ENCODE measurements at places on chromosomes 3 and 15.

GRCh38 chr15:76954744-76955143, 23.2 kb downstream of the RCN2 start:
- DNase-seq = peak; percentile 24

- DNase-seq = peak; percentile 1
Measured at GRCh38 chr3:59006634-59007517, 42.9 kb downstream of the CFAP20DC start.

- peak; percentile 48 for DNase-seq
Measured at GRCh38 chr3:125281381-125281780, 68.8 kb upstream of the SLC12A8 start.

DNA sequence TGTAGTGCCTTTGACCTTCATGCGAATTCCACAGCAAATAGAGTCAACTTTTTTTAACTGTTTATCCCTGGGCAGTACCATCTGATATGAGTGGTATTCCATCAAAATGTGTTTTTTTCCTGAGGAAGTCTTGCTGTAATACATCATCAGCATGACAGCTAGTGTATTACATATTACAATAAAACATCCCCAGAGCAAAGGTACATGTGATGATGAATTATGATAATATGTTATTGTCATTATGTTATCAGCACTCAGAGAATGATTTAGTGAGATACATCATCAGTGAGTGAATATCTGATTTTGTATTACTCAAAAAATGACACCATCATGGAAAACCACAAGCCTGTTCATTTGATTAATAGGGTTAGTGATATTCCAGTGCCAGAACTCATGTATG, 69.7 kb upstream of the ARL6 start:
- DNase-seq = no peak

DNA sequence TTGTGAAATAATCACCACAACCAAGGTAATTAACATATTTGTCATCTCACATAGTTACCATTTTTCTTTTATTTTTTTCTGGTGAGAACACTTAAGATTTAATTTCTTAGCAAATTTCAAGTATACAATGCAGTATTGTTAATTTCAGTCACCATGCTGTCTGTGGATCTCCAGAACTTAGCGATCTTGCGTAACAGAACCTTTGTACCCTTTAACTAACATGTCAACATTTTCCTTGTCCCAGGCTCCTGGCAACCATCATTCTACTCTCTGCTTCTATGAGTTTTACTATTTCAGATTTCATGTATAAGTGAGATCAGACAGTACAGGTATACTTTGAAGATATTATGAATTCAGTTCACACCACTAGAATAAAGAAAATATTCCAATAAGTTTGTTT, 154.4 kb downstream of the KCNAB1 start:
- no peak for DNase-seq

GRCh38 chr3:190110826-190111225, 9.9 kb downstream of the P3H2 start:
- DNase-seq = no peak

- DNase-seq = peak; percentile 37
Measured at GRCh38 chr15:54082836-54083492, 104.7 kb downstream of the UNC13C start.

All from A673 (cell line).